GM23248 (cell line): ENCODE measurements at places on chromosomes 7 and 10. TPM values are rescaled to one million over a fixed set of nuclear protein-coding genes. Genes with fewer than 3 reads are reported as not detected.
A peak's percentile ranks its signal among the peaks of the same experiment; 100 is the strongest.

WDFY4 gene
- total RNA-seq = not detected in 2 replicates

PTF1A gene
- not detected in 2 replicates for total RNA-seq

DNA sequence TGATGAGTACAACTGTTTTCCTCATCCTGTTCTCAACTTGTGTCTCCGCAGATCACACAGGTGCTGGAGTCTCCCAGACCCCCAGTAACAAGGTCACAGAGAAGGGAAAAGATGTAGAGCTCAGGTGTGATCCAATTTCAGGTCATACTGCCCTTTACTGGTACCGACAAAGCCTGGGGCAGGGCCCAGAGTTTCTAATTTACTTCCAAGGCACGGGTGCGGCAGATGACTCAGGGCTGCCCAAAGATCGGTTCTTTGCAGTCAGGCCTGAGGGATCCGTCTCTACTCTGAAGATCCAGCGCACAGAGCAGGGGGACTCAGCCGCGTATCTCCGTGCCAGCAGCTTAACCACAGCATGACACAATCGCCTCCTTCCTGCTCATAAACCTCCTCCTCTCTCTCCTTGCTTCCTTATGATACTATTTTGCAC is 126.7 kb upstream of the PRSS58 start:
- peak; percentile 91 for DNase-seq

- DNase-seq = peak; percentile 81
These were observed 28.9 kb downstream of the POR start for GRCh38 chr7:75943864-75944263.

GRCh38 chr10:87782721-87783120 is 35.3 kb downstream of the ATAD1 start:
- no peak for DNase-seq

FMC1 gene
- 6.8 and 9.5 TPM in 2 replicates for total RNA-seq

DNA sequence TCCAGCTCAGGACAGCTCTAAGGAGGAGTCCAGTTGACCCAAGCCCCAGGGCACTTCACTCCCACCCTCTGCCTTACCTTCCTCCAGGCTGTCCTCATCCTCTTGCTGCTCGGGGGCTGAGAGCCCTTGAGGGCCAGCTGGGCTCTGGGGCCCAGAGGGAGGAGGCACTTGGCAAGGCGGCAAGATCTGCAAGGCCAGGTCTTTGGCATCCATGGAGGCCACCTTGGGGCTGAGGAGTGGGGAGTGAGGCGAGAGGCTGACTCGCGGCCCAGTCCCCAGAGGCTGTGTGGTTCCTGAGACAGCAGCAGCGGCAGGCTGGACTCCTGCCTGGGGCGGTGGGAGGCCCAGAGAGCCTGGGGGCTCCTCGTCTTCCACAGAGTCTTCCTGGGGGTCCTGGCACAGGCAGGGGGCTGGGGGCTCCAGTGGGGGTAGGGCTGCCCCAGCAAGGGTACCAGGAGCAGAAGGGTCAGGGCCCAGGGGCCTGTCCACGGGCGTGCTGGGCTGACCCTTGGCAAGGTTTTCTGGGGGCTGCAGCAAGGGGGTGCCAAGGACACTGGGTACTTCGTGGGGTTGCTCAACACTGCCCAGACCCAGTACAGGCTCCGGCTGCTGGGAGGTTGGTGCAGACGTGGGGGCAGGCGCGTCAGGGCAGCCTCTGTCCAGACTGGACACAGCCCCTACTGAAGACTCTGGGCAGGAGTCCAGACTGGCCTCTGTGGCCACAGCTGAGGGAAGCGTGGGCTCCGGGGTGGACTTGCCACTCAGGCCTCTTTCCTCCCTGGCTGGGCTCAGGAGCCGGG is 6.5 kb downstream of the NACAD start:
- DNase-seq = no peak

GRCh38 chr7:10571759-10572158 is 401.9 kb upstream of the PHF14 start:
- DNase-seq = no peak

IFIT1 gene
- 15.2 and 18.6 TPM in 2 replicates for total RNA-seq

DNA sequence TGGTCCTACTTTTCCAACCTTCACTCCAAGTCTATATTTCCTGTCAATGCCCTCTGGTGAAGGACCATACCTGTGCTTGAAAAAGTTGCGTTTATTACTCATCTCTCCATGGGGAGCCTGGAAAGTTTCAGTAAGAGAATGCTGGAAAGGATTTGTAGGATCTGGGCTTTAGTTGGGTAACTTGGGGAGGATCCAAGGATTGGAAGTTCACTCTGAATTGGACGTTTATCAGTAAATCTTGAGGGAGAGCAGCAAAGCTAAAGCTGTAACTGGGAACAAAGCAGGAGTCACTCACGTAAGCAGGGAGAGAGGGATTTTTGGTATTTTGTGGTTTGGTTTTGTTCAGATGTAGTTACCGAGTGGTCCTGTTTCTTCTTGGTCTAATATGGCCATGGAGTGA is 51.4 kb upstream of the NPVF start:
- DNase-seq = no peak

ATRNL1 gene
- total RNA-seq = not detected in 2 replicates

- DNase-seq = peak; percentile 4
These were observed at the start of gene MYH16 for GRCh38 chr7:99272476-99273045. Gene MYH16, plus strand, starts transcription at chr7:99272839.

DGKB gene
- 0.65 and 9.9 TPM in 2 replicates for total RNA-seq

DNA sequence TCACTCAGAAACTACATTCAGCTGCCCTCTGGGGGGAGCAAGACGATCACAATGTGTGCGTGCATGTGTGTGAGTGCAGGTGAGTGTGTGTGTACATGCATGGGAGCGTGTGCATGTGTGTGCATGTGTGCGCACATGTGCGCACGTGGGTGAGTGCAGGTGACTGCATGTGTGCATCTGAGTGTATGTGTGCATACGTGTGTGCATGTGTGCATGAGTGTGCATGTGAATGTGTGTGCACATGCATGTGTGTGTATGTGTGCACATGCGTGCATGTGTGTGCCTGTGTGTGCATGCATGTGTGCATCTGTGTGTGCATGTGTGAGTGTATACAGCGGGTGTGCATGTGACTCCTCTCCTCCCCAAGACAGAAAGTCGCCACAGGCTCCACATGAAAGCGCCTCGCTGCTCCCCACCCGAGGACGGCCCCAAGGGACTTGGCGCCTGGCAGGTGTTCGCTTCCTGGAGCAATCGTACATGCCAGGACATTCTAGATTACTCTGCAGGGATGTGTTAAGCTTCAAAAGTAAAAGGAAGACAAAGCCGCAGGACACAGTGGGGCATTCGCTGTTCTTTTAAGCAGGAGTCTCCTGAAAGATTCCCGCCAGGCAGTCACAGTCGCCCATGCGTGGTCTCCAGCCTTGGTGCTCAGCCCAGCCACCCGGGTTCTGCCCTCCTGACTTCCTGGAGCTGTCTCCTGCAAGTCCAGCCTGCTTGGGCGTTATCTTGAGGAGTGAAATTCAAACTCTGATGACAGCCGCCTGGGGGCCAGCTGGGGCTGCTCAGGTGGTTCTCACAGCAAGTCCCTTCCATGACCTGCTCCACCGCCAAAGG is 42.0 kb upstream of the ADGRA1 start:
- DNase-seq = no peak

GRCh38 chr10:28734938-28735759 is 57.8 kb downstream of the BAMBI start:
- DNase-seq = peak; percentile 58

HHEX gene
- 0.13 and 0.54 TPM in 2 replicates for total RNA-seq

- no peak for DNase-seq
These were observed 255.8 kb upstream of the PHYHIPL start for GRCh38 chr10:58920655-58921003.

PLPP4 gene
- 22.5 and 30.0 TPM in 2 replicates for total RNA-seq

GRCh38 chr10:102604439-102604841 is 39.8 kb upstream of the TRIM8 start:
- DNase-seq = peak; percentile 86

GRCh38 chr10:109906316-109906715 is 17.0 kb downstream of the XPNPEP1 start:
- DNase-seq = no peak

DNA sequence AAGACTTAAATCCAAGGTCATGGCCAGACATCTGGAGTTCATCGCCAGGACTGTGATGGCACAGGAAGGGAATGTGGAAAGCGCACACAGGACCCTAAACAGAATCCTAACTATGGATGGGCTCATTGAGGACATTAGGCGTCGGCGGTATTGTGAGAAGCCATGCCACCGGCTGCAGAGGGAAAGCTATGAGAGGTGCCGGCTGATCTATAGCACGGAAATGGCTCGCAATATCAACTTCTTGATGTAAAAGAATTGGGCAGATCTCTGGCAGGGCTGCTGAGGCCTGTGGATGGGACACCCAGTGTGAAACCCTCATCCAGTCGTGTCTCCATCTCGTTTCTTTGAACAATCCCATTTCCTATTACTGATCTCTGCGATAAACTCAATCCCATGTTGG is 6.3 kb upstream of the CTBP2 start:
- no peak for DNase-seq

DNA sequence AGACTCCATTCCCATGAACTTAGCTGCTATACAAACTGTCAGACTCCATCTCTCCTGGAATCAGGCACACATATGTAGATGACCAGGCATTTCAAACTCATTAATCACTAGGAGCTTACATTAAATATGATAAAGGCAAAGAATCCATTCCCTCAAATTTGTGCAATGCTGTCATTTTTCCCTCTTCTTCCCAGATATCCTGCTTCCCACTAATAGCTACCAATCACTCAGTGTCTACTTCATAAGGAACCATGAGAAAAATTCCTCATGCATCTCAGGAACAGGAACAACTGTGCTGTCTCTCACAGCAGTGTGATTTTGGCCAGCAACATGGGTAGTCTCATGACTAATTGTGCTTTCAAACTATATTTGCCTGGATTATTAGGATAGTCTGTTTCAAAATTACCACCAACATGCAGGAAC is 133.9 kb downstream of the DKK1 start:
- peak; percentile 38 for DNase-seq

DNA sequence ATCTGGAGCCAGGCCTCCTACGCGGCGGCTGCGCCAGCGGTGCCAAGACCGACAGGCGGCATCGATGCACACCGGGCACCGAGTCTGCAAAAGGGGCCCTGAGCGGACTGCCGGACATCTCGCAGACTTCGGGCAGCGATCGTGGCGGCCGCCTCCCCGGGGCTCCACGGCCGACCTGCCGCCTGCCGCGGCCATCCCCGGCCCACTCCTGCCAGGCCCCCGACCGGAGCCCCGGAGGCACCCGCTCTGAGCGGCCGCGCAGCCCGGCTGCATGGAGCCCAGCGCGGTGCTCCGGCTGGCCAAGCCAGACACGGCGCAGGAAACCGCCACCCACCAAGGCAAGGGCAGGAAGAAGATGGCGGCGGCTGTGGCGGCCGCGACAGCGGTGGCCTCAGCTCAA is 154.2 kb upstream of the KCTD7 start:
- DNase-seq = no peak

DNA sequence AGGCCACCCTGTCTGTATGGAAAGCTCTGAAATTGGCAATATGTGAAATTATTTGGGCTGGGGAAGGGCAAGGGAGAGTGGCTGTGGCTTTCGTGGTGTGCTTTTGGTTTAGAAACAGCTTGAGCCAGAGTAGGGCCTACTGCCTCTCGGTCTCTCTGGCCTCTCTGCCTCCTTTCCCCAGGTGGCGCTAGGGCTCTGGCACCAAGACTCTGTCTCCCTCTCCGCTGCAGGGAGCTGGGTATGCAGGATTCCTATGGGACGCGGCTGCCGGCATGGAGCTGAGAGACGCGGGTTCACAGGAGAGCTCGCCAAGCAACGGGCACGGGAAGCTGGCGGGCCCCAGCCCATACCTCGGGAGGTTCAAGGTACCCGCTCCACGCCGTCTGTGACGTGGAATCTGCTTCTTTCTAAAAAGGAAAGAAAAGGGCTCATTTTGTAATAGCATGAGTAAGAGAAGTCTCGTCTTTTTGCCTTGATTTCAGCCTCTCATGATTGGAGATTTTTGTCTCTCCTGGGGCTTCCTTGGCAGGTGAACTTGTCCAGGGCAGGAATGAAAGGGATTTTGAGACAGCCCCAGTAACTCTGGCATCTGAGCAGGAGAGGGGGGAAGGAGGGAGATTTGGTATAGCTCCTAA is 105.1 kb upstream of the ANLN start:
- no peak for DNase-seq

GRCh38 chr10:86756511-86757112 is at the start of gene BMPR1A:
Gene BMPR1A, plus strand, starts transcription at chr10:86756619. Its CDS starts 119,400 bp downstream, at chr10:86876019.
- no peak for DNase-seq

DNA sequence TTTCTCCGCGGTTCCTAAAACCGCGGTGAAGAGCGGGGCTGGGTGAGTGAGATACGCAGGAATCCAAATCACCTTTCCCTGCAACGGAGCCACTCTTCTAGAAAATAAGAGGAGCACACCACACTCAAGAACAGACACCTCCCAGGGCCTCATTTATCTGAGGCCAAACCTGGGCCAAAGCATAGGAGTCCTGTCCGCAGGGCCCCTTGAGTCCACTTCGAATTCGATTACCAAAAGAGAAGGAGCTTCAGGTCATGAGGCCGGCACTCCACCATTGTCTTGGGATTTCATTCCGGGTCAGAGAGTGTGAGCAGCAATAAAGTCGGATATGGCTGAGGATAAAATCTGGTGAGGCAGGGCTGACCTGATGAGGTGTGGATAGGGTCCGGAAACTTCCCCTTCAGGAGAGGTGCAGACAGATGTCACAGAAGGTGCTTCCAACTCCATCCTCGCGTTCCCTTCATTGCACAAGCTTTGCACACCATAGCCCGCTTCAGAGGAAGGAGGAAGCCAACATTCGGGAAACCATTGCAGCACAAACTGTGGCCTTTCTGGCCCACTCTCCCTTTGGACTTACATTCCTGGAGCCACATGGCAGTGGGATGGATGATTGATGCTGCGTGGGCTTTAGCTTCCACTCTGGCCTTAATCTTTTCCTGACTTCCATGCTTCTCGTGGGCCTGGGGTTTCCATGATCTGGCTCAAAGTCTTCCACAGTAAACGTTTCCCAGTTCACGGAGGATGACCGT is 27.2 kb upstream of the ZNF273 start:
- DNase-seq = no peak

ATG9B gene
- not detected in 2 replicates for total RNA-seq

- DNase-seq = no peak
These were observed 78.9 kb downstream of the SRI start for GRCh38 chr7:88140947-88141346.

PLA2G12B gene
- total RNA-seq = not detected in 2 replicates

ZNHIT1 gene
- total RNA-seq = 98.0 and 102 TPM in 2 replicates

- no peak for DNase-seq
These were observed 33.6 kb downstream of the PRF1 start for GRCh38 chr10:70568781-70569495.

GRCh38 chr7:108094346-108094745 is 35.8 kb downstream of the LAMB4 start:
- DNase-seq = peak; percentile 84
